ENCODE measurements at places on chromosomes 2 and 18.

DNA sequence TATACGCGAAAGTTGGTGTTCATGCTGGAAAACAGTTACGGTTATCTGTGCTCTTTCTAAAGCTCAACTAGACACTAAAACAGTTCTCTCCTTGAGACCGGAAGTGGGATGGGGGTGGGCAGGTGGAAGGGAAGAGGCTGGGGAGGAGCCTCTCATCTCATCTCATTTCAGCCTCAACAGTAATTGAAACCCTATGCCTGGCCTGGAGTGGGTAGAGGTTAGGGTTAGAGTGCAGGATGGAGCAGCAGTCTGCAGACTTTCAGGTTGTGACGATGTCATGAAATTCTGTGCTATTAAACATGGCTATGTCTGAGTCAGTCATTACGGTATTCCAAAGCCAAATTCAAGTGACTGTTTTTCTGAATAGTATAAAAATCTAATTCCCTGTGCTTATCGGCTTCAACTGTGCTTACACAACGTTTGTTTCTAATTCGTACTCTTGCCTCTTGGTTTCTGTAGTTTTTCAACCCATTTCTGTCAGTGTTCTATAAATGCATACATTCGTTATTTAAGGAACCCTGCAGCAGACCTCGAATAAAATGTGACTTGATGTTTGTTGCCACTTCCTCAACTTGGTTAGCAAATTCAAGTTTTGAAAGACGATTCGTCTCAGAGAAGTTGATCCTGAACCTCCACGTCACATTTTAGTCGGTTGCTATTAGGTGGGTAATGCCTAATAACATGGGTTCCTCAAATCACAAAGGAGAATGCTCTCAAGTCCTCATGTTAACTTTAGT lies 75.8 kb upstream of the TCF7L1 start:
- no peak for DNase-seq

DNA sequence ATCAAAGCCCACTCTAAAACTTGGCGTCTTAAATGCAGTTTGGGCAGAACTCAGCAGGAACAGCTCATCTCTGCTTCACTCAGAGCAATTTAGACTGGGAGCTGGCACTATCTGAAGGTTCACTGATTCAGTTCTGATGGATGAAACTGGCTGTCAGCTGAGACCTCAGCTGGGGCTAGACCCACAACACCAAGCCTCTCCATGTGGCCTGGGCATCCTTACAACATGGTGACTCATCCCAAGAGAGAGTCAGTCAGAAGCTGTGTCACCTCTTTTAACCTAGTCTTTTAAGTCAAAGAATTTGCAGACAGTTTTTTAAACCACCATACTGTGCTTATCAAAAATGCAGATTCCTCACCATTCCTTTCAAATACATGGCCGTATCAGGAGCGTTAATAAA lies 62.6 kb upstream of the ZNF397 start:
- DNase-seq = no peak

- DNase-seq = no peak
These were observed 161.2 kb upstream of the EPAS1 start for GRCh38 chr2:46135958-46136357.

- DNase-seq = no peak
These were observed 101.2 kb downstream of the ZNF236 start for GRCh38 chr18:76923485-76924085.

Data from stimulated activated CD8-positive, alpha-beta memory T cell treated with anti-CD3 and anti-CD28 coated beads, Interleukin-15, amount 100 ng/mL, for 4 hours (primary cell).